ENCODE measurements at places on chromosomes 5 and 9. TPM values are rescaled to one million over a fixed set of nuclear protein-coding genes. Genes with fewer than 3 reads are reported as not detected.

Gene OMD
- not detected for total RNA-seq

Gene STPG3
- not detected for total RNA-seq

Gene PKD2L2
- not detected for total RNA-seq

Gene PCDHB7
- 0.37 TPM for total RNA-seq

Gene PCDHGA6
- 0.71 TPM for total RNA-seq

Gene MGAT1
- 77.5 TPM for total RNA-seq

Gene FGF18
- total RNA-seq: 0.61 TPM

GRCh38 chr9:128304971-128305288, 17.3 kb downstream of the TRUB2 start:
- no peaks in the 10 kb centered on the region for H3K27me3 ChIP-seq
- H3K36me3 ChIP-seq: peaks cover 22% of the 10 kb centered on the region
- H3K4me1 ChIP-seq: no peaks in the 10 kb centered on the region
- H3K4me3 ChIP-seq: no peak overlapping the region

- peaks cover 75% of the 10 kb centered on the region for H3K4me1 ChIP-seq
- DNase-seq: no peak
- peak overlapping the region; percentile 98 for H3K27ac ChIP-seq
- peaks cover 41% of the 10 kb centered on the region for H3K36me3 ChIP-seq
Measured at GRCh38 chr5:149161026-149161687, 19.9 kb downstream of the ABLIM3 start.

GRCh38 chr5:123943151-123943550, 431.2 kb downstream of the CSNK1G3 start:
- H3K36me3 ChIP-seq: no peaks in the 10 kb centered on the region
- no peak overlapping the region for H3K4me3 ChIP-seq
- H3K27ac ChIP-seq: no peak overlapping the region
- peaks cover 13% of the 10 kb centered on the region for H3K27me3 ChIP-seq
- no peak for DNase-seq

- DNase-seq: no peak
- H3K4me1 ChIP-seq: no peaks in the 10 kb centered on the region
- H3K27ac ChIP-seq: no peak overlapping the region
- no peak overlapping the region for H3K4me3 ChIP-seq
- no peaks in the 10 kb centered on the region for H3K36me3 ChIP-seq
Measured at GRCh38 chr5:118752969-118753368, 235.4 kb downstream of the DTWD2 start.

GRCh38 chr9:4159696-4160095, 140.2 kb downstream of the GLIS3 start:
- no peak overlapping the region for H3K27ac ChIP-seq
- no peak for DNase-seq
- H3K4me1 ChIP-seq: peaks cover 27% of the 10 kb centered on the region
- peaks cover 23% of the 10 kb centered on the region for H3K36me3 ChIP-seq
- H3K27me3 ChIP-seq: no peaks in the 10 kb centered on the region

DNA sequence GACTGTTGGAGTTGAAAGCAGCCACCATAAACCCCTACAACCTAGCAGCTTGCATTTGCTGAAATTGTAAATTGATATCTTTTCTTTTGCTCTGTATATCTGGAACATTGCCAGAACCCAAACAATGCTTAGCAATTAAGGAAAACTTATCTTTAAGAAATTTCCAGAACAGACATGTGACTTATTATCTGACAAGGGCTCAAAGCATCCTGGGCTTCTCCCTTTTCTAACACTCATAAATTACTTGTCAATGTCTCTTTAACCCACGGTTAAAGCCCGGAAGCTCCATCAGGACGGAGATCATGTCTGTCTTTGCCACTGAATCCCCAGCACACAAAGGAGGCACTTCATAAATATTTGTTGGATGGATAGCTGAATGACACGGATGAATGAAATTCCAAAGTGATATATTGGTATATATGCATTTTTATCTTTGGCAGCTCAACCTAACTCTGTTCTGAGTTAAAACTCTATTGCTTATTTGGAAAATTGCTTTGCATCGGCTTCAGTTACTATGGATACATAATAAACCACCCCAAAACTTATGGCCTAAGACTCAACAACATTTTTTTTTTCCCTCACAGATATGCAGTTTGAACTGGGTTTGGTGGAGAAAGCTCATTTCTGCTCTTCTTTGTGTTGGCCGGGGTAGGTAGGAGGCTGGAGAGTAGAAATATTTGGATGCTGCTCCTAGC, 103.1 kb upstream of the CLINT1 start:
- H3K36me3 ChIP-seq: no peaks in the 10 kb centered on the region
- no peak for DNase-seq
- H3K27ac ChIP-seq: no peak overlapping the region
- H3K27me3 ChIP-seq: no peaks in the 10 kb centered on the region
- H3K4me3 ChIP-seq: no peak overlapping the region
- H3K4me1 ChIP-seq: no peaks in the 10 kb centered on the region

DNA sequence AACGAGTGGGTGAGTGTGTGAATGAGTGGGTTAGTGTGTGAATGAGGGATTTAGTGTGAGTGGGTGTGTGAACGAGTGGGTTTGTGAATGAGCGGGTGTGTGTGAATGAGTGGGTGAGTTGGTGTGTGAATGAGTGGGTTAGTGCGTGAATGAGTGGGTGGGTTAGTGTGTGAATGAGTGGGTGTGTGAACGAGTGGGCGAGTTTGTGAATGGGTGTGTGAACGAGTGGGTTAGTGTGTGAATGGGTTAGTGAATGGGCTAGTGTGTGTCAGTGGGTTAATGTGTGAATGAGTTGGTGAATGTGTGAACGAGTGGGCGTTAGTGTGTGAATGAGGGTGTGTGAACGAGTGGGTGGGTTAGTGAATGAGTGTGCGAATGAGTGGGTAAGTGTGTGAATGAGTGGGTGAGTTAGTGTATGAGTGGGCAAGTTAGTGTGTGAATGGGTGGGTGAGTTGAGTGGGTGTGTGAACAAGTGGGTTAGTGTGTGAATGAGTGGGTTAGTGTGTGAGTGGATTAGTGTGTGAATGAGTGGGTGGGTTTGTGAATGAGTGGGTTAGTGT, 39.6 kb downstream of the NKD2 start:
- peak overlapping the region; percentile 2 for H3K27ac ChIP-seq
- no peaks in the 10 kb centered on the region for H3K4me1 ChIP-seq
- H3K27me3 ChIP-seq: no peaks in the 10 kb centered on the region
- H3K4me3 ChIP-seq: no peak overlapping the region
- H3K36me3 ChIP-seq: peaks cover 12% of the 10 kb centered on the region
- DNase-seq: no peak

DNA sequence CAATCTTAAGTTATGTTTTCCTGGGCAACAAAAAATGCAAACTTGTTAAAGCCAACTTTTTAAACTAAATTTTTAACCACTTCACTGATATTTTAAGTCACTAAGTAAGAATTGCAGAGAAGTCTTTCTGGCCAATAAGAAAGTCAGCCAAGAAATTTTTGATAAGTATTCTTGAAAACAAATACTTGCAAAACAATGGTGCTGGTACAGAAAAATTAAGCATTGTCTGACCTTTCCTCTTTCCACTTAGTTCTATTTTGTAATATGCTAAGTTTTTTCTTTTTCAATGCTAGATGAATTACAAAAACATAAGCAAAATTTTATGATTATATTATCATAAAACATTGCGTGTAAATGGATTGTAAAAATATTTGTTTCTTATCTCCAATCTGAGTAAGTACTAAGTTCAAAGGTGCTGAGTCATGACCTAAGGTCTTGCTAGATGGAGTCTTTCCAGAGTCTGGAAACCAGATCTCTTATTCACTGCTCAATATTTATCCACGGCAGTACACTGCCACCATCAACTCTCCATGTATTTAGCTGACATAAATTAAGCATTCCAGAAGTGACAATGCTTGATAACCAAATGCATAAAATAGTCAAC, 139.7 kb downstream of the MEF2C start:
- H3K27me3 ChIP-seq: no peaks in the 10 kb centered on the region
- no peak overlapping the region for H3K27ac ChIP-seq
- peaks cover 4% of the 10 kb centered on the region for H3K4me1 ChIP-seq
- DNase-seq: peak; percentile 12
- no peak overlapping the region for H3K4me3 ChIP-seq
- H3K36me3 ChIP-seq: no peaks in the 10 kb centered on the region

- H3K4me1 ChIP-seq: peaks cover 23% of the 10 kb centered on the region
- no peak overlapping the region for H3K27ac ChIP-seq
- no peaks in the 10 kb centered on the region for H3K27me3 ChIP-seq
- DNase-seq: no peak
Measured at GRCh38 chr9:20315677-20316076, 306.6 kb downstream of the MLLT3 start.

DNA sequence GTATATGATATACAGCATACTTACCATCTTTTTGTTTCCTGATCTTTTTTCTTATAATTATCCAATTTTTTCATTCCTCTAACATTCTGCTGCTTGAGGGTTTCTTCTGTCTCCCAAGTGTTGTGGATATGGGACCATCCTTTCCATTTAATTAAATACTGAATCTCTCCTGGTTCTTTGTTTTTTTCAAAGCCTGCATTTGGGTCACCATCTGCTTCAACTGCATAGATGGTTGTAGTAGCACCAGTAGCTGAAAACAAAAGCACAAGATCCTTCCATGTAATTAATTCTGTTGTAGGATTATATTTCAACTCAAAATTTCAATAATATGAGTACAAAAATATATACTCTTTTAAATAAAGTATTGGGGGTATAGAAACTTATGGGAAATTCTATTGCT, 29.4 kb downstream of the CHD1 start:
- H3K36me3 ChIP-seq: peaks cover 77% of the 10 kb centered on the region
- H3K4me1 ChIP-seq: peaks cover 12% of the 10 kb centered on the region
- no peak for DNase-seq
- no peak overlapping the region for H3K27ac ChIP-seq

- no peaks in the 10 kb centered on the region for H3K27me3 ChIP-seq
- no peaks in the 10 kb centered on the region for H3K4me1 ChIP-seq
- no peak overlapping the region for H3K27ac ChIP-seq
- DNase-seq: no peak
Measured at GRCh38 chr5:119596046-119596445, 33.3 kb upstream of the FAM170A start.

GRCh38 chr9:96638606-96639364, 16.3 kb downstream of the PRXL2C start:
- no peak for DNase-seq
- no peaks in the 10 kb centered on the region for H3K27me3 ChIP-seq
- H3K4me1 ChIP-seq: no peaks in the 10 kb centered on the region
- H3K27ac ChIP-seq: no peak overlapping the region

GRCh38 chr9:27125030-27125429, 16.0 kb downstream of the TEK start:
- H3K36me3 ChIP-seq: no peaks in the 10 kb centered on the region
- H3K4me3 ChIP-seq: no peak overlapping the region
- H3K27ac ChIP-seq: no peak overlapping the region
- no peaks in the 10 kb centered on the region for H3K4me1 ChIP-seq

- H3K36me3 ChIP-seq: no peaks in the 10 kb centered on the region
- H3K27ac ChIP-seq: no peak overlapping the region
- H3K4me3 ChIP-seq: no peak overlapping the region
- H3K4me1 ChIP-seq: no peaks in the 10 kb centered on the region
- no peaks in the 10 kb centered on the region for H3K27me3 ChIP-seq
Measured at GRCh38 chr5:167602067-167602466, 689.4 kb upstream of the WWC1 start.

DNA sequence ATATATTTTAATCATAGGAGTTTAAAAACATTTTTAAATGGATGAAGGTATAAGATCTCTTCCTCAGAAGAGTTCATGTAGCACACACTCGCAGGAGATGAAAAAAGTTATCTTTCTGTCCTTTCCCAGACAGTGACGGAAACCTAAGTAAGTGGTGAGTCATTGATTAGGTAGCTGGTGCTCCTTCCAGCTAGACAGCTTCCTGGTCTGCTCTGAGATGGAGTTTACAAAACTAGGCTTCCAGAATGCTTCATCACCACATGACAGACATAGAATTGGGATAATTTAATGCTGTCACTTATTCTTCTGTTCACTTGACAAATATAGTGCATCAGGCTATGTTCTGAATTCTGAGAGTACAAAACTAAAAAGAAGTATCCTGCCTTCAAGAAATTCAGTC, 2393.0 kb upstream of the C9orf72 start:
- H3K4me1 ChIP-seq: peaks cover 12% of the 10 kb centered on the region
- DNase-seq: peak; percentile 15
- H3K27me3 ChIP-seq: no peaks in the 10 kb centered on the region
- no peak overlapping the region for H3K4me3 ChIP-seq

GRCh38 chr9:72041775-72042194, 18.6 kb downstream of the C9orf57 start:
- no peaks in the 10 kb centered on the region for H3K27me3 ChIP-seq
- H3K36me3 ChIP-seq: peaks cover 9% of the 10 kb centered on the region
- peaks cover 38% of the 10 kb centered on the region for H3K4me1 ChIP-seq
- DNase-seq: peak; percentile 62
- H3K27ac ChIP-seq: peak overlapping the region; percentile 58

GRCh38 chr9:21993893-21994555, at the start of gene CDKN2A:
Gene CDKN2A, minus strand, starts transcription at chr9:21994392.
- peaks cover 15% of the 10 kb centered on the region for H3K4me1 ChIP-seq
- H3K27ac ChIP-seq: peak within 1 kb of the TSS; percentile 97
- peak; percentile 77 for DNase-seq

- no peaks in the 10 kb centered on the region for H3K4me1 ChIP-seq
- H3K27ac ChIP-seq: no peak overlapping the region
- no peak for DNase-seq
- H3K27me3 ChIP-seq: no peaks in the 10 kb centered on the region
- no peak overlapping the region for H3K4me3 ChIP-seq
Measured at GRCh38 chr5:88732181-88732633, 150.8 kb downstream of the MEF2C start.

DNA sequence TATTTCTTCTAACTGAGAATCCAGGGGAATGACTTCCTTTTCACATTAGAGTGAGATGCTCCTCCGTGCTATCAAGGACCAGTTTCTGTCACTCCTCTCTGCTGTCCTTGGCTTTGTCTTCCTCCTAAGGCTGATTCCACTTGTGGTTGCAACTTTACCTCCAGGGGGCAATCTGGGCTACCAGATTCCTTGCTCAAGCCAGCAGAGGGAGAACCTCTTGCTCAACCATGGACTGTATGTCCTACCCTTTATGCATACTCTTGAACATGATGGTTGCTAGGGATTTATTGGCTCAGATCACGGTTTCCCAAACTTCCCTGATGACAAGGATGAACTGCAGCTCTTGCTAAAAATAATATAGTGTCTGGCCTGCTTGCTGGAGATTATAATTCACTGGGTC, 24.0 kb downstream of the NNT start:
- no peaks in the 10 kb centered on the region for H3K27me3 ChIP-seq
- no peak overlapping the region for H3K4me3 ChIP-seq
